Spinal cord (tissue), 10 donors: ENCODE measurements at places on chromosomes 4 and X.

DNA sequence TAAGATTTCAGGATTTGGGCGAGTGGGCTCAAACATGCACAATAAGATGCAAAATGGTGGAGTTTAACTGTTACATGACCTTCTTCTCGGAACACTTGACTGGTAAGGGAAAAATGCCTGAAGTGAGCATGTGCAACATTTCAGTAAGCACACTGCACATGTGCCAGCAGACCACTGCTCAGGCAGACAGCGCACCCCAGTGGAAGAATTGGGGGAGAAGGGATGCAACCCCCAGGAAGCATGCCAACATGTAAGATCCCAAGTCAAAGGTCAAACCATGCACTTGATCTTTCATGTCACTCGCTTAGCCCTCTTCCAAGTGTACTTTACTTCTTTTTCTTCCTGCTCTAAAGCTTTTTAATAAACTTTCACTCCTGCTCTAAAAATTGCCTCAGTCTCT is 256.3 kb downstream of the CENPC start:
- no peaks in the 10 kb centered on the region for H3K27me3 ChIP-seq
- no peaks in the 10 kb centered on the region for H3K4me1 ChIP-seq
- H3K27ac ChIP-seq, result no peak overlapping the region
- no peaks in the 10 kb centered on the region for H3K36me3 ChIP-seq
- no peak for DNase-seq

DNA sequence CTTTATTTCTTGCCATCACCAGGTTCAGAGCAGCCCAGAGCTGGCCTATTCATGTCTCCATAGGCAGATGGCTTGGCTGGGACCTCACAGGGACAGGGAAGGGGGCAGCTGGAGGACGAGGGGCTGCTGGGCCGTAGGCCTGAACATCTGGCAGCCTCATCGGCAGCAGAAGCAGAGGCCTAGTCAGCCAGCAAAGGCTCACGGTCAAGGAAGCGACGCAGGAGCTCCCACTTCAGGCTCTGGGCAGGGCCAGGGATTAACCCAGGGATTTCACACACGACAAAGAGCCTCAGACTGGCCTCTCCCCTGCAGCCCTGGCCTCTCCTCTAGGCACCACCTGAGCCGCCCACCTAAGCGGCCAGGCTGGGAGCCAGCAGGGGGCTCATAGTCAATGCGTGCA is 46.0 kb upstream of the MAN2B2 start:
- no peaks in the 10 kb centered on the region for H3K36me3 ChIP-seq
- no peak overlapping the region for H3K4me3 ChIP-seq
- DNase-seq, result no peak
- peaks cover 16% of the 10 kb centered on the region for H3K4me1 ChIP-seq

DNA sequence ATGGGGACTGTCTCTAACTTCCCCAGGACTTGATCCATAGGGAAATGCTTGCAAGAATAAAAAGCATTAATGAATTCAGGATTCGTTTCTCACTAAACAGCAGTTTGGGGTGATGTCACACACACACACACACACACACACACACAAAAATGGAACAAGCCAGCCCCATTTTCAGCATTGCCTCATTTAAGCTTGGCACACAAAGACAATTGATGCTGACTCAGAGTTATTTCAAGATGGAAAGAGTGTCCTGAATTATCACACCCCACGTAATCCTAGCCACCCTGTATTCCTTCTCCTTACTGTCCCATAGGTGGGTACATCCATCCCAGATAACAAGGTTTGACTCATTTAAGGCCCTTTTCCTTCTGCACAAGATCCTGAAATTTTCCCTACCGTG is 345.1 kb upstream of the HS3ST1 start:
- H3K4me1 ChIP-seq, result no peaks in the 10 kb centered on the region
- H3K36me3 ChIP-seq, result no peaks in the 10 kb centered on the region
- no peak for DNase-seq
- no peak overlapping the region for H3K4me3 ChIP-seq
- H3K27ac ChIP-seq, result no peak overlapping the region

- no peaks in the 10 kb centered on the region for H3K36me3 ChIP-seq
- H3K4me3 ChIP-seq, result no peak overlapping the region
- no peaks in the 10 kb centered on the region for H3K27me3 ChIP-seq
- no peaks in the 10 kb centered on the region for H3K4me1 ChIP-seq
Measured at GRCh38 chr4:66193487-66193886, 523.2 kb upstream of the EPHA5 start.

DNA sequence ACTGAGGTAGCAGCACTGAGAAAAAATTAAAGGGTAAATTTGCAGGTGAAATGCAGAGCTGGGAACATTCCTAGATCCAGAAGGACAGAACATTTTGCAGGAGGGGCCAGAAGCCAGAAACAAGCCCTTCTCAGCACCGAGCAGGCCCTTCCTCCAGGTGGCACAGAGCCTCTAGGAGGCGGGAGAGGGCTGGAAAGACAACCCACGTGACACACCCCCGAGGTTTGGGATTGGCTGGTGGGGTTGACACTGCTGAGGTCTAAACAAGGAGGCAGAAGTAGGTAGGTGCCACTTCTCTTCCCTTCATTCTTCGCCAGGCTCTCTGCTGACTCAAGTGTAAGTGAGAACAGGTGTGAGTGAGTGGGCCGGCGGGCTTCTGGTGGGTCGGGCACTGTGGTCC is at the start of gene PAGE4:
Gene PAGE4 (plus strand): TSS at position 288 of the 400 bp plus-strand sequence. CDS start 1,126 bp downstream, outside the sequence.
- H3K4me3 ChIP-seq, result no peak within 1 kb of the TSS
- H3K36me3 ChIP-seq, result no peaks in the 10 kb centered on the region
- no peaks in the 10 kb centered on the region for H3K4me1 ChIP-seq

GRCh38 chr4:87018753-87019152 is 83.9 kb downstream of the AFF1 start:
- DNase-seq, result no peak
- H3K27me3 ChIP-seq, result no peaks in the 10 kb centered on the region
- H3K4me3 ChIP-seq, result no peak overlapping the region
- H3K4me1 ChIP-seq, result no peaks in the 10 kb centered on the region

- peaks cover 4% of the 10 kb centered on the region for H3K4me1 ChIP-seq
- H3K27me3 ChIP-seq, result no peaks in the 10 kb centered on the region
- H3K36me3 ChIP-seq, result no peaks in the 10 kb centered on the region
- no peak overlapping the region for H3K27ac ChIP-seq
- H3K4me3 ChIP-seq, result no peak overlapping the region
Measured at GRCh38 chrX:152601848-152602616, 35.7 kb upstream of the GABRQ start.

DNA sequence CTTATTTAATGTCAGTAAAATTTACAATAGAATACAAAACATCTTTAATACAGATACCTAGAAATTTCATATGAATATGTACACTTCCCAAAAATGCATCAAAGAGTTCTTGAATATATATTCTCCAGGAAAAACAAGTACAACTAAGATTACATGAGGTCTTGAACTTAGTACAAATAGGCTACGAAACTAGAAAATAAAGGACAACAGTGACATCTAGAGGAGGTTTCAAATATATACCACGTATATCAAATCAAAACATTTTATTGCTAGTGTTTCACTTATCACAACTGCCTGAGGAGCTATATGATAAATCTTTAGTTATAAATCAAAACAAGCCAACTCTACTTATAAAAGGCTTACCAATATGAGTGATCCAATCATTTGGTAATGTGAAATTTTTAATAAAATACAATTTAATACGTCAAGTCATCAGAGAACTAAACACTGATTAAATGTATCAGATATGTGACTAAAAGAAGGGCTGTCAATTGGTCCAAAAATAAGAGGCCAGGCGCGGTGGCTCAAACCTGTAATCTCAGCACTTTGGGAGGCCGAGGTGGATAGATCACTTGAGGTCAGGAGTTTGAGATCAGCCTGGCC is 36.6 kb downstream of the ANAPC10 start:
- H3K27ac ChIP-seq, result no peak overlapping the region
- no peaks in the 10 kb centered on the region for H3K4me1 ChIP-seq
- no peak for DNase-seq
- H3K4me3 ChIP-seq, result no peak overlapping the region

DNA sequence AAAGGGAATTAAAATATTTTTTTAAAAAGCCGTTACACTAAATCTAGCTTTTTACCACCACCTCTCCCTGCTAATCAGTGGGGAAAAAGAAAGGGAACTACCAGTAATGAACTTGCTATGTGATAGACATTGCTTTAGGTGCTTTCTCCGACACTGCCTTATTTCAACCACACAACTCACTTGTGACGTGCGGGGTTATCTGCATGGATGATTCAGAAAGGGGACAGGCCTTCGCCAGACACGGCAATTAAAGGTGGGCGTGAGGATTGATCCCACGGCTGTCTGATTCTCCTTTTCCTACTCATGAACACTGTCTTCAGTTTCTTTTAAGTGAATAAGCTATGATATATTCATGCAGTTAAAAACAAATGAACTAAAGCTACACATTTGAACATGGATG is 882 bp upstream of the CXCR3 start:
- DNase-seq, result no peak
- H3K4me3 ChIP-seq, result no peak overlapping the region
- H3K36me3 ChIP-seq, result peaks cover 22% of the 10 kb centered on the region
- H3K27ac ChIP-seq, result no peak overlapping the region
- peaks cover 17% of the 10 kb centered on the region for H3K4me1 ChIP-seq

DNA sequence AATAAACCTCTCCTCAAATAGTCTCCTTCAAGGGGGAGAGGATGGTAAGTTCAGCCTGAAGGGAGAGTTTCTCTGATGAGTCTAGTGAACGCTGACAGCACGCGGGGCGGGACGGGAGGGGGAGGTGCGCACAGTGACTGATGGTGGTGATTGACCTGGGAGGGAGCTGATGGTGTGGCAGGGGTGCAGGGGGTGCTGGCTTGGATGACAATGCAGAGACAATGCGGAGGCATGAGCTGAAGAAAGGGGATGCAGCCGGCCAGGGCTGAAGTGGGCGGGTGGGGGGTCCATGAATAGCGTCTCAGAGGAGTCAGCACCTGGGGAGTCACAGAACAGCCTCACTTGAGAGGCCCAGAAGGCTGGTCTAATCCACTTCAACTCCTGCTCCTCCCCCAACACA is 142.5 kb upstream of the PJA1 start:
- no peaks in the 10 kb centered on the region for H3K36me3 ChIP-seq
- peaks cover 12% of the 10 kb centered on the region for H3K27me3 ChIP-seq
- H3K4me3 ChIP-seq, result no peak overlapping the region
- no peak overlapping the region for H3K27ac ChIP-seq

DNA sequence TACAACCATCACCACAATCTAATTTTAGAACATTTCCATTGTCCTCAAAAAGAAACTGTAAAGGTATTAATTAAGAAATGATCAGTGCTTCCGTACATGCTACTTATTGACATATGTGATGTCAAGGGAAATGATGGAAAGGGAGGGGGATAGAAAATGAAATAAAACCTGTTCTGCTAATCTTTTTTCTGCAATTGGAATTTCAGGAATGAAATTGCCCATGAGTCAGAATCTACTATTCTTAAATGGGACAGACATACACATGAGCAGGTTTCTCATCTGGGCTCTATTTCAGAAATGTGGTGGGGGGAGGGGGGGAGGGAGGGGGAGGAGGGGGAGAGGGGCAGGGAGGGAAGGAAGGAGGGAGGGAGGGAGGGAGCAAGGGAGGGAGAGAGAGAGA is 91.0 kb downstream of the SHROOM4 start:
- H3K27ac ChIP-seq, result no peak overlapping the region
- H3K27me3 ChIP-seq, result peaks cover 2% of the 10 kb centered on the region
- H3K36me3 ChIP-seq, result no peaks in the 10 kb centered on the region

GRCh38 chr4:165826166-165826565 is 46.9 kb upstream of the TLL1 start:
- no peak for DNase-seq
- no peak overlapping the region for H3K27ac ChIP-seq
- no peak overlapping the region for H3K4me3 ChIP-seq
- no peaks in the 10 kb centered on the region for H3K4me1 ChIP-seq

DNA sequence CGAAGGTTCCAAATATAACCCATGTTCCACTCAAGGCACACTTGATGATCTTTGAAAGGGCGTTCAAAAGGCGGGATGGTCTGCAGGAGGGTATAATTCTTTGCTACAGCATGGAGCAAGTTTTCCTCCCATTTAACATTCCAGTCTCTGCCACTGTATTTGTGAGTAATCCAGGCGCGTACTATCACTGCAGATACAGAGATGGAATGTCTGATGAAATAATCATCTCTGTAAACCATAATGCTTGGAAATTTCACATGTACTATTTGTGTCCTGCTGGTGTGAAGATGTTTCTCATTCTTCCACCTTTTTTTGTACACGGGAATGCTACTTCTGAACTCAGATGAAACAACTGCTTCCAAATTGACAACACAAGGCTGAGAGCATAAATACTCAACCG is 15.5 kb downstream of the SEL1L3 start:
- no peaks in the 10 kb centered on the region for H3K27me3 ChIP-seq
- no peaks in the 10 kb centered on the region for H3K4me1 ChIP-seq
- H3K27ac ChIP-seq, result no peak overlapping the region
- H3K36me3 ChIP-seq, result peaks cover 11% of the 10 kb centered on the region

GRCh38 chr4:77432717-77433417 is 172.8 kb upstream of the CXCL13 start:
- no peaks in the 10 kb centered on the region for H3K27me3 ChIP-seq
- no peak for DNase-seq
- no peak overlapping the region for H3K27ac ChIP-seq
- H3K36me3 ChIP-seq, result no peaks in the 10 kb centered on the region
- H3K4me1 ChIP-seq, result no peaks in the 10 kb centered on the region

DNA sequence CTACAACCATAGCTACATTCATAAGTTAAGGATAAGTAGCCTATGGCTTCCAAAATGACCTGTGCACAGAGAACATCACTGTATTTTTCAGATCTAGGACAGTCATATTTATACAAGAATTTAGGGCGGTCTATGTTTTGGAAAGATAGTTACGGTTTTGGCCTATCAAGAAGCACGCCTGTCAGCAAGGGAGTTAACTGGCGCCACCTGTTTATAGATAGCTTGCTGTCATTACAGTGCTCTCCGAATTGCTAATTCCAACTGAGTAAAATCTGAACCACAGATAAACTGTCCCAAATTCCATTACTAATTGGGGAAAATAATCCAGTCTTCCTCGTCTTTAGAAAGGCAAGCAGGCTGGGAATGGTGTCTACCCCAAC is 646 bp downstream of the ABCB7 start:
- DNase-seq, result no peak
- H3K4me1 ChIP-seq, result no peaks in the 10 kb centered on the region
- no peaks in the 10 kb centered on the region for H3K36me3 ChIP-seq
- no peaks in the 10 kb centered on the region for H3K27me3 ChIP-seq

DNA sequence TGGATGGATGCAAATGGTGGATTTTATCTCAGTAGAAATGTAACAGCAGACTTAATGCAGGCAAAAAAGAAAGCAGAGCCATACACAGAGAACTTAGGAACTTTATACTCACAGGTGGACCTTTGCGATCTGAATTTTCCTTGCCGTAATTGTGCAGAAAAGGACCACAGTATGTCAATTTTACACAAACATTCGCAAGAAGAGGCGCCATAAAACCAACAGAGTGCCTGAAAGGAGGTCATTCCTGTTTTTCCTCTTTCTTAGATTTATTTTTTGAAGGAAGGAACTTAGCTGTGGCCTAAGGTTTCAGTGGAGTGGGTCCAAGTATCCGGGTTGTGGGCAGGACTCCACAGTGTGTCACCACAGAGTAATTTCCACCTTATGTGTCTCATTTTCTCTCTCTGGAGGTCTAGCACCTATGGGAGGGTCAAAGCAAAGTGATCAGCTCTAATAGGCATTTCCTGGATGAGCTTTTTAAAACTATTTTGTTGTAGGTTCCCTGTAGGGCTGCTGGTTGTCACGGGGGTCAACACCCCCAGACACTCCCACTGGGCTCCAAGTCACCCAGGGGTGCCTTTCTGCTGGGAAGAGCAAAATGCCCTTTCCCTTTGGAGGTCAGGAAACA is 24.7 kb upstream of the PBDC1 start:
- peak overlapping the region; percentile 49 for H3K27ac ChIP-seq
- no peaks in the 10 kb centered on the region for H3K36me3 ChIP-seq
- H3K27me3 ChIP-seq, result no peaks in the 10 kb centered on the region
- no peak overlapping the region for H3K4me3 ChIP-seq

- no peaks in the 10 kb centered on the region for H3K4me1 ChIP-seq
- no peaks in the 10 kb centered on the region for H3K36me3 ChIP-seq
- no peak overlapping the region for H3K27ac ChIP-seq
- H3K27me3 ChIP-seq, result no peaks in the 10 kb centered on the region
- no peak overlapping the region for H3K4me3 ChIP-seq
Measured at GRCh38 chrX:130196466-130196865, 24.7 kb downstream of the RAB33A start.
